ENCODE measurements at places on chromosomes 3 and 15.

- no peak for DNase-seq
Measured at GRCh38 chr15:66078929-66079275, 174.6 kb downstream of the MEGF11 start.

DNA sequence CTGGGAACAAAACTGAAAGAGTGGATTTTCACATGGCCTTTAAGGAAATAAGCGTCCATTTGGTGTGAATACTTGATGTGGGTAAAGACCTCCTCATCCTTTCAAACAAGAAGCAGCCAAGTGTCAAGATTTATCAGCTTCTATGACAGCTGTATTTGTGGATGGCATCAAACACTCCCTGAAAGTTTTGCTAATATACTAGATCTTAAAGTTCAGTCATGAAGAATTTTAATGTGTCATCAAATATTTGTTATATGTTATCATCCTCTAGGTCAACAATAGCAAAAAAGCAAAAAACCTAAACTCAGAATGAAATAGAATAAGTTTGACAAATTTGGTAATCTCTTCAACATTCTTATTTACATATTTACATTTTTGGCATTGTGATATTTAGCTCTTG lies 29.1 kb upstream of the LYSMD4 start:
- no peak for DNase-seq

- DNase-seq: no peak
Measured at GRCh38 chr3:196193133-196193735, 18.0 kb downstream of the ZDHHC19 start.

DNA sequence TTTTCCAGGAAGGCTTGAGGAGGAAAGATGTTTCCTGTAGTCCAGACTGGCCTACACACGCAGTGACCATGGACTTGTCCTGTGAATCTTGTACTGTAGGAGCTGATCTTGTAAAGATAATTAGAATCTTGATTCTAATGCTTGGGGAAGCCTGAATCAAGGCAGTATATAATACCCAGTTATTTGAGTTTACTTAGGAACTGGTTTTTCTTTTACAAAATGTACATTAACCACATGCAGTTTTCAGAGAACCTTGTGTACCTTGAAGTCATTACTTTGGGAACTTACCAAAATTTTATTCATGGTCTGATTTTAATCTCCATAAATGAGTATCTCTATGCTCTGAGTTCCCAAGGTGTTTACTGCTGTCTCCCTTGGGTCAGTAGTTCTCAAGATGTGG lies 439.9 kb upstream of the AZI2 start:
- no peak for DNase-seq

DNA sequence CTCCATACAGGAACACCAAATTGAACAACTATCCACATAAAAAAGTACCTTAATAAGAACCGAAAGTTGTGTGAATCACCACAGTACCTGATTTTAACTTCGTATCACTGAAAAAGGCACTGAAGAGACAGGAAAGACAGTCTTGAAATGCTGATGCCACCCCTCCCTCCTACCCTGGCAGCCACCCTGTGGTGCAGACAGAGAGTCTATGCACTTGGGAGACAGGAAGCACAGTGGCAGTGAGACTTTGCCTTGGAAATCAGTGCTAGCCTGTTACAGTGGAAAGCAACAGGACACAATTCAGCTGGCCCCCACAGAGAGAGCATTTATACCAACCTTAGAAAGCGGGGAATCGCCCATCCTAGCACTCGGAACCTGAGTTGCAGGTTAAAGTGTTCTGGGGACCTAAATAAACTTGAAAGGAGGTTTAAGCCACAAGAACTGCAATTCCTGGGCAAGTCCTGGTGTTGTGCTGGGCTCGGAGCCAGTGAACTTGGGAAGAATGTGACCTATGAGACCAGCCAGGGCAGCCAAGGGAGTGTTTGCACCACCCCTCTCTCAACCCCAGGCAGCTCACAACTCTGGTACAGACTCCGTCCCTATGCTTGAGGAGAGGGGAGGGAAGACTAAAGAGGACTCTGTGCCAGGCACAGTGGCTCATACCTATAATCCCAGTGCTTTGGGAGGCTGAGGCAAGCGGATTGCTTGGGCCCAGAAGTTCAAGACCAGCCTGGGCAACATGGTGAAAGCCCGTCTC lies 240.1 kb downstream of the ISL2 start:
- DNase-seq: no peak

- DNase-seq: no peak
Measured at GRCh38 chr3:194097141-194097882, 38.6 kb upstream of the HES1 start.

- DNase-seq: peak; percentile 53
Measured at GRCh38 chr3:100400419-100400779, 490 bp downstream of the TOMM70 start.

DNA sequence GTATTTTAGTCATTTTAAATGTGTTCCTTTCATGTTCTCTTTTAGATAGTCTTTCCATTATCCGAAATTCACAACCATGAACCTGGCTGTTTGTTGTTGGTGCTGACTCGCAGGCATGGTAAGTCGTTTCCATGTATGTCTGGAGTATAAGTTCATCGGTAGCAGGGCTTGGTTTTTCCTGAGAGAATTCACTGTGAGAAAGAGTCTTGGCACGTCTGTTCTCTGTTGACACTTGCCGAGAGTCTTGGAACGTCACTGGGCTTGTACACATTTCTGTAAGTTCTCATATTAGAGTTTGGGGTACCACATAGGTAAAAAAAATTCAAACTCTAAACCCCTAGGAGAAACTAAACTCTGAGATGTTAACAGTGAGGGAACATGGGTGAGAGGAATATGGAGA lies 29.4 kb upstream of the EIF4A2 start:
- no peak for DNase-seq

- no peak for DNase-seq
Measured at GRCh38 chr3:86867982-86868381, 123.0 kb downstream of the VGLL3 start.

GRCh38 chr3:5229414-5229813 lies 41.9 kb downstream of the EDEM1 start:
- no peak for DNase-seq

- DNase-seq: no peak
Measured at GRCh38 chr3:183073839-183074238, 25.5 kb downstream of the MCCC1 start.

- no peak for DNase-seq
Measured at GRCh38 chr3:15345608-15346137, 13.3 kb upstream of the SH3BP5 start.

DNA sequence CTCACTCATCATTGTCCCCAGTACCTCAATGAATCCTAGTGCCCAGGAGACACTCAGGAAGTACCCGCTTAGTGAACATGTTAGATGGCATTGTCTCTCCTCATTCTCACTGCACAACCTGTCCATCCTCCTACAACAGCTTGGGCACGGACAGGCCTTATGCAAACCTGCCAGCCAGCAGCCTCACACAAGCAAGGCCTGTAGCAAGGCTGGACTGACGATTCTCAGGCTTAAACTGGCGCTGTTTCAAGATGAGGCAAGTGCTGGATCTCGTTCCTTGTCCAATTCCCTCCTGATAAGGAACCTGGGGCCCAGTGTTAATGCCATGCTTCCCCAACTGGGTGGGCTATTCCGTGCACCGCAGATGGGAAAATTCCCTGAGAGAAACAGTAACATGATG lies 59.0 kb downstream of the CDCP1 start:
- DNase-seq: no peak

DNA sequence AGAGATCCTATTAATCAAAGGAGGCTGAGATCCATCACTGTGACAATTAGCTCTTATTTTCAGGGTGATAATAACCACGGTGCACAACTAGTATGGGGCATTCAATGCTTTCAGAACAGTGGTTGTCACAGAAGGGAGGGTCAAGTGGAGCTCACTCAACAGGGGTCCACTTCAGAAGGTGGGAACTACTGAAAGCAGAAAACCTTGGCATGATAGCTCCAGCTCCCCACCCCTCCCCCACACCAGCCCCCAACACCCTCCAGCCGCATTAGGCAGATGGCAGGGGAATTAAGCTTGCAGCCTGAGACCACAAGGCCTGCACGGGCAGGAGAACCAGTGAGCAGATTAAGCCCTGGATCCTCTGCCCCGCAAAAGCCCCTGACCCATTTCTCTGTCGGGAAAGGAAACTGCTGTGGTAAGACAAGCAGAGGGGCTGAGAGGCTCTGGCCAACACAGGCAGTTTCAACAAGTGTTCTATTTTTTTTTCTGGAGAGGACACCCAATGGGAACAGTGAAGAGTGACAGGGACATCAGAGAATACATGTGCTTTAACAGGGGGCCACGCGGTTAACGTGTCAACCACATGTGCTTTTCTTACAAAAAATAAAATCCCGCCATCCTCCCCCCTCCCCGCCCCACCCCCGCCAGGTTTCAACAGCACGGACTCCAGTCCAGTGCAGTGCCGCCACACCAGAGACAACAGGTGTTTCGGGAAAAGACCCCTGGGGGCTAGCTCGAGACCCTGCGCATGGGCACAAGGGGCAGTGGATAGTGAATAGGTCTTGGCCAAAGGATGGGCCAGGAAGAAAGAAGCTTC lies 997 bp downstream of the FYCO1 start:
- DNase-seq: no peak

GRCh38 chr15:31062310-31062847 lies 39.1 kb downstream of the TRPM1 start:
- no peak for DNase-seq

All from NCI-H2081 (cell line).